ENCODE measurements at places on chromosomes 12 and 14.

GRCh38 chr14:66196670-66197069, 289.5 kb upstream of the CCDC196 start:
- no peak for DNase-seq

DNA sequence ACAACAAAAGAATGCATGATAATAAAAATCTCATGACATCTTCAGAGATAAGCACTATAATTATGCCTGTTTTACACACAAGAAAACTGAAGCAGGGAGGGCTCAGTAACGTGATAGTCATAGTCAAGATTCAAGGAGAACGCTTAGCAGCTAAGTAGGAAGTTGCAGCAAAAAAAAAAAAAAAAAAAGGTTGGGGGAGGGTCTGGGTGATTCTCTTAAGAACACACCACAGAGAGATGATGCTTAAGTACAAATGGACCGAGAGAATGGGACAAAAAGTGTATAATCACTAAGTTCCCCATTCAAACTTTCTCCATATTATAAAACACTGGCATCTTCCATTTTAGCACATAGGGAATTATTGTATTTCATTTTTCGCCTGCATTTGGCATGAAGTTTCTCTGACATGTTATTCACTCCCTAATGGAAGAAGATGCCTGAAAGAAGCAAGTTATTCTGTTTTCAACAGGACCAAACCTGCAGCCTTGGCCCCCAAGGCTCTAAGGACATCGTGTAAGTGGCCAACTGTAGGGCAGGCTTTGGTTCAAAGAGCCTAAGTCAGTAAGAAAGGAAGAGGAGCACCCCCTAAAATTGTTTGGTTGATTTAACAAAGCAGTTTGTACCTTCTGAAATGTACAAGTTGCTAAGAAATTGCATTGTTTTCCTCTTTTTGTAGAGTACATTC, 142.9 kb upstream of the TMPO start:
- no peak for DNase-seq

DNA sequence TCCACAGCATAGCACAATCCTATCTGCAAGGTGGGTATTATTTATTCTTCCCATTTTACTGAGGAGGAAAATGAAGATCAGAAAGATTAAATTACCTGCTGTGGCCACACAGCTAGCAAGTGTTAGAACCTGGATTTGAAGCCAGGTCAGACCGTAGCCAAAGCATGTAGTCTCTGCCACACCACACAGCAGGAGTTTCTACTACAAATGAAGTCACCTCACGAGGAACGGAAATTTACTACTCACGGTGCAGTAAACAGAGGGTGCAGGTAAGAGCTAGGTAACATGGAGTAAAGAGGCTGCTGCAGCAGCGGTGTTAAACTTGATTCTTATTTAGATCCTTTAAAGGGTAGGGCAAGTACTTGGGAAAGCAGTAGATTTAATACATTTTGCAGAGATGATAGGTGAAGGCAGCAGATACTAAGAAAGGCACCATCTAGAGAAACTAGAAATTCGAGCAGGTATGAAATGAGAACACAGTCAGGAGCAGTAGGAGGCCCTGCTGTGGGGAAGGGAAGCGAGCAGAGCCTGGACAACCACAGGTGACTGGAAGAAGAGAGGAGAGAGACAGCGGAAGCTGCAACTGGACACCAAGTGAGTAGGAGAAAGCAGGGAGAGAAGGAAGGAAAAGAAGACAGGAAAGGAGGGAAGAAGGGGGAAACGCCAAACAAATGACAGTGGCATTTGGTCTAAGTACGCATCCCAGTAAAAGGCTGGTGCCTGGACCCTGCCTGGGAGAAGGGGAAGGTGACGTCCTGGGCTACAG, 21.5 kb downstream of the SPTB start:
- no peak for DNase-seq

GRCh38 chr12:5648692-5649359, 216.9 kb downstream of the NTF3 start:
- no peak for DNase-seq

DNA sequence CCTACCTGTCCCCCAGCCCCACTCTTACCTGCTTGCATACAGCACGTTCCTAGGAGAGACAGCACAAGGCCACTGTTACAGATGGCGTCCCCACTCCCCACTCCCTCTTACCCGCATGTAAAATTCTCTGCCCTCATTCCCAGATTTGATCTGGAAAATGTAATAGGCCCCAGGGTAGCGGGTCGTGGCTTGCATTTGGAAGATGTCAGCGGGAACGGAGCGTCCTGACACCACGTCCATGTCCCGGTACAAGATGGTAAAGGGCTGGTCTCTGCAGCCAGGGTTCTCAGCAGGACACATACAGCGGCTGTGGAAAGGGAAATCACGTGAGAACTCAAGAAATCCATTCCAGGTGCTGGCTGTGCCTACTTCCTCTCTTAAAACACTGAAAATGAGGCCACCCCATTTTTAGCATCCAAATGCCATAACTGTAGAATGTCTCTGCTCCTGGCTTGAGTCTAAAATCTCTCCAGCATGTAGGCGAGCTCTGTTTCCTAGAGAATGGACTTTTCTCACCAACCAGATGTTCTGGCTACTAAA, 10.1 kb upstream of the TC2N start:
- no peak for DNase-seq

GRCh38 chr14:29940482-29940881, 12.8 kb upstream of the PRKD1 start:
- DNase-seq = no peak

GRCh38 chr14:75342762-75343599, 64.4 kb downstream of the FOS start:
- no peak for DNase-seq

- no peak for DNase-seq
These were observed 24.4 kb upstream of the PTPRB start for GRCh38 chr12:70661466-70662161.

GRCh38 chr14:96762650-96763049, 34.5 kb upstream of the VRK1 start:
- no peak for DNase-seq

- DNase-seq = no peak
These were observed 33.1 kb downstream of the FGD6 start for GRCh38 chr12:95184121-95184520.

DNA sequence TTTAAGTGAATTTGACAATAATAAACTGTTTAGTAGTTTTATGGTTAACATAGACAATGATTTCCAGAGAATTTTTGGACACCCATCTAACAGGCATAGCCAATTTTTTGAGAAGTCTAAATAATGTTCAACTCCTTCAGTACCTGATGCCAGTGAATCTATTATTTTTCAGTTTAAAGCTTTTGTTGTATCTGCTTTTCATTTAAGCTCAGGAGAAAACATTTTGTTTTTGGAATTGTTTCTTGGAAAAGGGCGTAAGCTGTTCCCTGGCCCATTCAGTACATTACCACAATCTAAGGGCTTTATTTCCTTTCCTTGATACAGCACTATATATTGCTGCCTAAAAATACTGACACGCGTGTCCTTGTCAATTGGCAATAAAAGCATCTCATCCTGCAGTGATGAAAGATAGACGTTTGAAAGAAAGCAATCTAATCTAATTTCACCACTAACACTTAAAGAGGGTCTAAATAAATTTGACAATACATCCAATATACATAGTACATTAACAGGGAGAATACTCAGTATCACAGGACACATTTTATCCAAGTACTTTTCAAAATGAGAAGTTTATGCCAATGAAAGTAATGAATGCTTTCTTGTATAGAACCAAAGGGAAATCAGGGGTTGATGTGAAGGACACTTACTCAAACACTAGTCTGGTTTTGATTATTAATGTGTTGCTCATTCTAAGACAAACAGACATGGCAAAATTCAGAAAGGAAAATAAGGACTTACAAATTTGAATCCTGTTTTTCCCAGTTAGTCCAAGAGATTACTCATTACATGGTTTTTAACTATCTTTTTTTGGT, 104.2 kb upstream of the LGR5 start:
- DNase-seq = no peak

DNA sequence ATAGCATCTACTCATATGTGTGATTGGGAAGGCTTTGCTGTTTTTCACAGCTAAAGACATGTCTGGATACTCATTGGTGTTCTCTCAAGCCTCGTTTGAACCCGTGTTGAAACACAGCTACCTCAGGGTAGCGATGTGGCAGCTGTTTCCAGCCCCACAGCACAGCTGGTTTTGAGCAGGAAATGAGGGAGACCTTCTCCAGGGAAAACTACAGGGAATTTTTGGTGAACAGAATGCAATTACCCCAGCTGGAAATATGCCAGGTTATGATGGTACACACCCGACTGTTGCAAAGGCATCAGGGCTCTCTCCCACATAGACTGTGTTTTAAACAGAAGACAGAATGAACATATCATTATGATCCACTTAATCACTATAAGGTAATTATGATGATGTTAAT, 828.9 kb downstream of the VRK1 start:
- DNase-seq = no peak

DNA sequence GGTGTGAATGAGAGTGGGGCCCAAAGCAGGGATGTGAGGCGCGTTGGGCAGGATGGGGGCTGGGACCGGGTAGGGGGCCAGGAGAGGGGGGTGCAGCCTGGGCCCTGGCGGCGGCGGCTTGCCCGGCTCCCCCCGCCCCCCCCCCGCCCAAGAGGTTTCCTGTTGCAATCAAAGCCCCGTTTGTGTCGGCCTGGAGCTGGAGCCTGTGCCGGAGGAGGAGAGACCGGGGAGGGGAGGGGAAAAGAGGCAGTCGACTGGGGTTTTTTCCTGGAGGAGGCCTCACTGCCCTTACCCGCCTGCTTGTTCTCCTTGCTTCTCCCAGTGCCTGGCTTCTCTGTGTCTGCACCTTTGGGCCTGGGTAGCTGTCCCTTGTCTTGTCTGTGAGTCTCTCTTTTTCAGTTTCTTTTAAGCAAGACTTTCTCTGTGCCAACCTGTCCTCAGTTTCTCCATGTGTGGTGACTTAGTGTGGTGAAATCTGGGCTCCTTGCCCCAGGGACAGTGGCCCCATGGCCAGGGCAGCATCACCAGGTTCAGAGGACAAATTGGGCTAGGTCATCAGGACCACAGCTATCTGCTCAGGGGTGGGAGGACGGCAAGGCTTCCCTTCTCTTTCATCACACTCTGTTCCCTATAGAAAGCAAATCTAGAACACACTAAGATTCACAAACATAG, 8.5 kb downstream of the RARG start:
- DNase-seq = no peak

DNA sequence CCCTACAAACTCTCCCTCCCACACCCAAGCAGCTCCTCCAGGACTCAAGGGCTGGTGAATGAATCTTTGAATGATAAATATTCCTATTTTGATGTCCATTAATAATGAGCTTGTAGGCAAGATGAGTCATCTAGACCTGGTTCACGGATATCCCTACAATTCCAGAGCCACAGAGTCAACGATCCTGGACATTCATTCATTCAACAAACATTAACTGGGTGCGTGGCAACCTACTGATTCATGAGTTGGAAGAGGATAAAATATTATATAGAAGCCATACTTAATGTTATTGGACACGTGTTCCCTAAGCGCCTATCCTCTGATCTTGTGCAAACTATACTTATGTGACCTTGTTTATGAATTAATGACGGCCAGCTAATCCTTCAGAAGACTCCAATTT, 420 bp upstream of the OTUB2 start:
- no peak for DNase-seq

DNA sequence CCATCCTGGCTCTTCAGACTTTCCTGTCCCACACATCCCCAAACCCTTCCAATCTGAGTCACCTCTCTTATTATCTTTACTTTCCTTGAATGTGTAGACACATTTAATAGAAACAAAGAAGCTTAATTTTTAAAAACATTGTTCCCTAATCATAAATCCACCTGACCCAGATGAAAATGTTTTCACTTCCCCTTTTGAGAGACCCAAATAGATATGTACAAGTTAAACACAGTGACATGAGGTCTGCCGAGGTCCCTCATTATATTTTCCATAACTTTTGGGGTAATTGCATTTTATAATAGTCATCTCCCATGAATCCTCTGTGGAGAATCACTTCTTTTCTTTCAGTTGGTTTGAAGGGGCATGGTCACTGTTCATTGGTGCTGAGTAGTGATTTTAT, 191.1 kb downstream of the GRIN2B start:
- no peak for DNase-seq

DNA sequence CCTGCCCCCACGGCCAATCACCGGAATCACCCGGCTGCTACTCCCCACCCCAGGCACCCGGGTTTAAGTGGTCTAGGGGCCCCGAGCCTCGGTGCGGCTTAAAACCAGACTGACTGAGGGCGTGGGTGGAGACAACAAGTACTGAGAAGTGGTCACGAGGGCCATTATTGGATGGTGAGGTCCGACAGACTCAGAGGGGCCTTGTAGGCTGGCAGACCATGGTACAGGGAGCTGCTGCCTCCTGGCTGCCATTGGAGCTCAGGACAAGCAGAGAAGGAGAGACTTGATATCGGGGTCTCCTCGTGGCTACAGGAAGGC, 54.1 kb downstream of the FBRSL1 start:
- DNase-seq = no peak

GRCh38 chr12:107325075-107325608, 231.8 kb upstream of the CRY1 start:
- DNase-seq = no peak

GRCh38 chr14:96920820-96921219, 123.6 kb downstream of the VRK1 start:
- DNase-seq = no peak

DNA sequence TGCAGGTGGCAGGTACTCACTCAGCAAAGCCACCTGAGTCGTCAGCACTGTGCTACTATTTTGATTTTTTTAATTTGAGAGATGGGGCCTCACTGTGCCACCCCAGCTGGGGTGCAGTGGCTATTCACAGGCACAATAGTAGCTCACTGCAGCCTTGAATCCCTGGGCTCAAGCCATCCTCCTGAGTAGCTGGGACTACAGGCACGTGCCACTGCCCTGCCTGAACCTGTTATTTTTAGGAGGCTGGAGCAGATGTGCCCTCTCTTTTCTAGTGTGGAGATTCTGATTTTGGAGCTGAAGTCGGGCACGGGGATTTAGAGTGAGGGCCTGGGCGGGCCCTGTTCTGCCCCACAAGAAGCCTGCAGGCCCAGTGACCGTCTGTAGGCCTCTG, 17.3 kb downstream of the SLC25A47 start:
- DNase-seq = no peak

DNA sequence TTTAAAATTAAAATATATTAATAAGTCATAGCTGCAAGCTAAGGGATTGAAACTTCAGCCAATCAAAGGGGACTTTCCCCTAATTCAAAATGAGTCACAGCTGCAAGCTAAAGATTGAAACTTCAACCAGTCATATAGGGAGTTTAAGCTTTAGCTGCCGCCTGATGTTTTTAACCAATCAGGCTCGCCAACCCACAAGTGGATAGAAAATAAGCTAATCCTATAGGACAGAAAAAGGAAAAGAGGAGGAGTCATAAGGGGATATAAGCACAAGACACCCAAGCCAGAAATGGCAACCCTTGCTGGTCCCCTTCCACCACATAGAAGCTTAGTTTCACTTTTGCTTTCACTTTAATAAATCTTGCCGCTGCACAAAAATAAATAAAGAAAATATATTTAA, 1154.6 kb downstream of the GALC start:
- DNase-seq = no peak

- no peak for DNase-seq
These were observed 395.6 kb downstream of the BCAT1 start for GRCh38 chr12:24553259-24553658.

- DNase-seq = no peak
These were observed 12.2 kb downstream of the JDP2 start for GRCh38 chr14:75439989-75440388.

- DNase-seq = no peak
These were observed 37.0 kb upstream of the PPM1H start for GRCh38 chr12:62971769-62972525.

- no peak for DNase-seq
These were observed 488.8 kb upstream of the CCDC196 start for GRCh38 chr14:65997347-65997746.

All from stimulated activated CD8-positive, alpha-beta memory T cell treated with anti-CD3 and anti-CD28 coated beads, Interleukin-15, amount 100 ng/mL, for 48 hours (primary cell).